ENCODE measurements at places on chromosomes 5 and 9.

- DNase-seq: no peak
These were observed 169.0 kb upstream of the PANK3 start for GRCh38 chr5:168747987-168748777.

GRCh38 chr9:137028263-137029057, 423 bp upstream of the ABCA2 start:
- peak; percentile 64 for DNase-seq

- no peak for DNase-seq
These were observed 523.6 kb upstream of the WWC1 start for GRCh38 chr5:167767795-167768194.

GRCh38 chr5:80834710-80835109, 125.5 kb upstream of the RASGRF2 start:
- no peak for DNase-seq
